ENCODE measurements at places on chromosomes 2 and 18. TPM values are rescaled to one million over a fixed set of nuclear protein-coding genes. Genes with fewer than 3 reads are reported as not detected.

Gene RTP5
- not detected for total RNA-seq

Gene ASNSD1
- 69.1 TPM for total RNA-seq

Gene ZFP36L2
- 1.2 TPM for total RNA-seq

Gene SAG
- not detected for total RNA-seq

Gene SDC1
- total RNA-seq: 44.7 TPM

Gene NEB
- total RNA-seq: 0.06 TPM

Gene CTAGE1
- not detected for total RNA-seq

Gene DLGAP1
- total RNA-seq: not detected

Gene SNRNP27
- total RNA-seq: 63.7 TPM

Gene CLIP4
- total RNA-seq: 14.1 TPM
